ENCODE measurements at places on chromosomes 3 and 15. TPM values are rescaled to one million over a fixed set of nuclear protein-coding genes. Genes with fewer than 3 reads are reported as not detected.

GRCh38 chr3:107929088-107929487 is 161.7 kb downstream of the CD47 start:
- H3K27ac ChIP-seq, result no peak overlapping the region

DNA sequence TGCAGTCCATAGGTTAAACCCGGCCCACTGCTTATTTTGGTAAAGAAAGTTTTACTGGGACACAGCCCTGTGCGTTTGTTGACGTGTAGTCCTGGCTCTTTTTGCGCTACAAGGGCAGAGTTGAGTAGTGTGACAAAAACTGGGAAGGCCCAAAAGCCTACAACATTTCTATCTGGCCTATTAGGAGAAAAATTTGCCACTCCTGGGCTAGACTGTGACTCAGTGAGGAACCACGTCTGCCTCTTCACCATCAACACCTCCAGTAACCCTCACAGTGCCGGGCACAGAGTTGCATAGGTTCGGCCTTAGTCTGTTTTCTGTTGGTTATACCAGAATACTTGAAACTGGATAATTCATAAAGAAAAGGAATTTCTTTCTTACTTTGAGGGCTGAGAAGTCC is 110.3 kb downstream of the TOP2B start:
- H3K27ac ChIP-seq, result no peak overlapping the region
- H3K4me1 ChIP-seq, result peaks cover 3% of the 10 kb centered on the region
- H3K4me3 ChIP-seq, result no peak overlapping the region
- H3K27me3 ChIP-seq, result no peaks in the 10 kb centered on the region
- no peaks in the 10 kb centered on the region for H3K36me3 ChIP-seq
- no peak for DNase-seq

GRCh38 chr3:39810647-39811161 is 1.3 kb downstream of the MYRIP start:
- H3K36me3 ChIP-seq, result no peaks in the 10 kb centered on the region
- H3K27ac ChIP-seq, result no peak overlapping the region
- peaks cover 12% of the 10 kb centered on the region for H3K27me3 ChIP-seq
- no peak for DNase-seq
- H3K4me3 ChIP-seq, result peak overlapping the region; percentile 59
- H3K4me1 ChIP-seq, result peaks cover 19% of the 10 kb centered on the region

DNA sequence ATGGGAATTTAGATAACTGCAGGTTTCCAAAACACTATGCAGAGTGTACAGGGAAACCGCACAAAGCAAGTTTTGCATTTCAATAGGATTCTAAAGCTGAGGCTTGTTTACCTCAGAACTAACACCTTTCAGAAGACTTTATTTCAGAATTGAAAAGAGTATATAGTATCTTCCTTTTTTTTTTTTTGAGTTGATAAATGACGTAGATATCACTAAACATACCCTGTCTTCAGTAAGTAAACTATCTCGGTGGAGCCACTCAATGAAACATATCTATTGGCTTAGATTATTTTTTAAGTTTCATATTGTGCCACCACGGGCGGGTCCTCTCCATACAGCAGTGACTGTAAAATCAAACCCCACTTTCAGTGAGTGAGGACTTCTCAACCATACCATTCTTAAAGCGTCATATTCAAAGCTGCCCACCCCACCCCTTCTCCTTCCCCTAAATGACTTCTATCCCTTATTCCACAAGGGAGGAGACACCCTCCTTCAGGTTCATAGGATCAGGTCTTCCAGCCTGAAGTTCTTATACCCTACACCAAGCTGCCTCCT is 2.0 kb upstream of the TBL1XR1 start:
- H3K27me3 ChIP-seq, result no peaks in the 10 kb centered on the region
- peaks cover 9% of the 10 kb centered on the region for H3K4me1 ChIP-seq
- DNase-seq, result no peak
- no peak overlapping the region for H3K4me3 ChIP-seq
- H3K27ac ChIP-seq, result peak overlapping the region; percentile 44
- no peaks in the 10 kb centered on the region for H3K36me3 ChIP-seq

- DNase-seq, result no peak
- H3K36me3 ChIP-seq, result no peaks in the 10 kb centered on the region
- H3K4me1 ChIP-seq, result no peaks in the 10 kb centered on the region
- H3K4me3 ChIP-seq, result no peak overlapping the region
These were observed 242.0 kb upstream of the GOLGA6L4 start for GRCh38 chr15:83993591-83993990.

DNA sequence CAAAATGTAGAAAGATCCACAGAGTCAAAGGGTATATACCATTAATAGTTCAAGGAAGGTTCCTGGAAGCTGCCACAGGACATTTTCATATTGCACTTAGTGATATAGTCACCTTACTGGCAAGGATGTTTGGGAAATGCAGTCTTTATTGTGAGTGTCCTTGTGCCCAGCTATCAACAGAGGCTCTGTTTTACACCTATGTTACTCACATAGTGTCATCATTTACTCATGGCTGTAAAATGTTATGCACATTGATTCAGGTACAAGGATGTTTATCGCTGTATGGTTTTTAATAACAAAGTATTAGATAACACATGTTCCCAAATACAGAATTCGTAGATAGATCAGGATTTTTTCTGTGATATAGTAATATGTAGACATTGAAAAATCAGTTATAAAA is 50.9 kb downstream of the ZPLD1 start:
- H3K4me1 ChIP-seq, result no peaks in the 10 kb centered on the region
- no peaks in the 10 kb centered on the region for H3K36me3 ChIP-seq
- no peak for DNase-seq

DNA sequence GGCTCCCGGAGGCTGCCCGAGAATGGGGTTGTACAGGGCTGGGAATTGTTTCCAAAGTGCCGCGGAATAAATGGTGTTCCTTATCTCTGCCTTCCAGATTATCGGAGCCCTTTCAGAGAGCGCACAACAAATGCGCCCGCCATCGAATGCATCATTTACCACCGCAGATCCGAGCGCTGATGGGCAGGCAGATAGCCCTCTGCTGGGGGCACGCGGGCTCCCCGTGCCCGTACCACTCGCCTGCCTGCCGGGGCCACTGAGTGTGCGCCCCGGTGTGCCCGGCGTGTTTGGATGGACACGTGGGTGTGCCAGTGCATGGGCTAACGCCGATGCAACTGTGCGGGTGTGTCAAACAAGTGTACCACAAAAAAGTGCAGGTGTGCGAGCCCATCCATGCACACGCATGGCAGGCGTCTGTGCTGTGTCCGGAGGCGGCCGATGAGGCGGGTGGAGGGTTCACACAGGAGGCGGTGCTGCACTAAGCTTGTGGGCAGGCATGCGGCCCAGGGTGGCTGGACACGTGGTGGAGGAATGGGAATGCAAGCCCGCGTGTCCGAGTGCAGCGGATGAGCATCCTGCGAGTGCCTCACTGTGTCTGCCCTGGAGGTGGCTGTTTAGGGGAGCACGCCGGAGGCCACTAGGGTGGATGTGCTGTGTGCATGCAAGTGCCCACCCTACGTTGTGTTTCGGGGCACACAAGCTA is 3.8 kb upstream of the GATA2 start:
- no peaks in the 10 kb centered on the region for H3K36me3 ChIP-seq
- peaks cover 54% of the 10 kb centered on the region for H3K27me3 ChIP-seq
- DNase-seq, result no peak
- peaks cover 24% of the 10 kb centered on the region for H3K4me1 ChIP-seq

GRCh38 chr3:83513051-83513450 is 1445.7 kb upstream of the CADM2 start:
- H3K27ac ChIP-seq, result no peak overlapping the region
- H3K4me1 ChIP-seq, result no peaks in the 10 kb centered on the region
- H3K27me3 ChIP-seq, result no peaks in the 10 kb centered on the region
- H3K4me3 ChIP-seq, result no peak overlapping the region
- DNase-seq, result no peak

CD96 gene
- 3.0 TPM for total RNA-seq

RPP25 gene
- 1.1 TPM for total RNA-seq

CPOX gene
- total RNA-seq, result 10.8 TPM

CPNE9 gene
- total RNA-seq, result not detected

TTLL3 gene
- total RNA-seq, result 7.1 TPM

UCN2 gene
- 0.23 TPM for total RNA-seq

TERC gene
- 3.1 TPM for total RNA-seq

IQCF5 gene
- not detected for total RNA-seq

Measured in heart left ventricle (tissue), 16 donors.